ENCODE measurements at places on chromosomes 4 and X.

GRCh38 chr4:8507624-8508023 is 67.0 kb downstream of the TRMT44 start:
- DNase-seq = no peak

DNA sequence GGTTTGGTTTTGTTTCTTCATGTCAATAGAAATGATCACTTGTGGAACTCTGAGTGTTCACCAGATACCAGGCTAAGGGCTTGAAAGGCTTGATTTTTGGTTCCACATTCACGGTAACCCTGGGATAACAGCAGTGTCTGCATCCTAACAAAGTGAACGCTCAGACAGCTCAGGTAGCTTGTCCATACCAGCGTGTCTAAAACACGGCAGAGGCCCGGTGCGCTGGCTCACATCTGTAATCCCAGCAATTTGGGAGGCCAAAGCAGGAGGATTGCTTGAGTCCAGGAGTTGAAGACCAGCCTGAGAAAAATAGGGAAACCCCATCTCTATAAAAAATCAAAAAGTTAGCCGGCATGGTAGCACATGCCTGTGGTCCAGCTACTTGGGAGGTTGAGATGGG is 49.0 kb downstream of the HTRA3 start:
- no peak for DNase-seq

GRCh38 chr4:6728320-6729029 is 12.5 kb downstream of the BLOC1S4 start:
- DNase-seq = no peak

DNA sequence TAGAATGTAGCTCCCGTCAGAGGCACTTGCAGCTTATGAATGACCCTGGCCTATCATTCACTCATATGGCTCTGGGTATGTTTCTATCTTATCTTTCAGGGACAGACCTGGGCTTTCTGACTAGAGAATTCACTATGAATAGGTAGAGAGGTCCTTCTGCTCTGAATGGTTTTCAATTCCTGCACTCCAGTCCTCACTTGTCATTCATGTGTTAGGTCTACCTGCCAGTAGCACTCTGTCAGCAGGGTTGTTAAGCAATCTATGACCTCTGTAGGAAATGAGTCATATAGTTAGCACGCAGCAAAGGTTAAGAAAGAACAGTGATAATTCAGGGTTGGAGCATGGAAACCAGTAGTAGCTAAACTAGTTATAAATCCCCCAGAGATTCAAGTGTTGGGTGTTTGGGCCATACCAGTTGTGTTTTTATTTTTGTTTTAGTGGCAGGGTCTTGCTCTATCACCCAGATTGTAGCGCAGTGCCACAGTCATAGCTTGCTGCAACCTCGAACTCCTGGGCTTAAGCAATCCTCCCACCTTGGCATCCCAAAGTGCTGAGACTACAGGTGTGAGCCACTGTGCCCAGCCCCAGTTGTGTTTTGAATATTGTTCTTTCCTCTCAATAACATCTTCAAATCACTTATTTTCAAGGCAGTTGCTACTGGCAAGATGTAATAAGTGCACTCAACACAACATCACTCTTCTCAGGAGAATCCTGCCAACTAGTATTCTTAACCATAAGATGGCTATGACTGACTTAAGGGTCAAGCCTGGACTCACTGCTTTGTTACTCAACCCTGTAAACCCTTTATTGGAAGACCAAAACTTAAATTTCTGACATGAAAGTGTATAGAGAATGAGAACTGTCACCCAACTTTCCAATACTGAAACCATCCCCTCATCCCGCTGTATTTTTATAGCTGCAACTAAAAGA is 25.1 kb downstream of the ARL13A start:
- DNase-seq = peak; percentile 8

GRCh38 chr4:55925241-55925640 is 23.5 kb upstream of the CEP135 start:
- no peak for DNase-seq

DNA sequence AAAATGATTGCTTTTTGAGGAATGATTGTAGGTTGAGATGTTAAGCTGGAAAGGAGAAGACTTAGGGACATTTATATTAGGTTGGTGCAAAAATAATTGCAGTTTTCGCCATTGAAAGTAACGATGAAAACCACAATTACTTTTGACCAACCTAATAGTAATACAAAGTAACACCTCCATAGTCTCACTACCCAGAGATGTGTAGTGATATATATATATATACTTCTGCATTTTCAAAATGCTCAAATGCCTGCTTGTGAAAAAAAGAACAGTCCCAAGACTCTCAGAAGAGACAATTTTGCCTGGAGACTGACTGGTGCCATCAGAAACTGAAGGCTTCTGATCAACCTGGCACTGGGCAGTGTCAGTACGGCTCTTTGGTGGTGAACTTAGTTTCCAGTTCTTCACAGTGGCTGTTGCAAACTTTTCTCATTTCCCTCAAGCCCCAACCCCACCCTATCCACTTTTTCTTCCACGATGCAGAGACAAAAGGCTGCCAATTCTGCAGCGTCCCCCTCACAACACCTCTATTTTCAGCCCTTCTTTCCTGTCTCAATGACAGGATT is 35.1 kb upstream of the TAPT1 start:
- no peak for DNase-seq

DNA sequence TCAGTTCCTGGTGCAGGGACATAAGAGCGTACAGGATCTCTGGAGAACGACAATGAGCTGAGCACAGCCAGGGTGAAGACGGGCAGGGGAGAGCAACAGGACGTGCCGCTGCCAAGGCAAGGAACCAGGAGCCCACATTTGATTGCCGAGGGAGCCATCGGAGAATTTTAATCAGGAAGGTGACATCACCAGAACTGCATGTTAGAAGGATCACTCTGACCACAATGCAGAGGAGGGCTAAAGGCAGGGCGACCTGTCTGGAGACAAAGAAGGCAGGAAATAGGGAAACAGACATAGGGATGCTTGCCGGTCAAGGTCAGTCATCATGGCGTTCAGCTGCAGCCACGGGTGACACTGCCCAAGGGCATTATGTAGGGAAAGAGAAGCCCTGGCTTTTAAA is 81.4 kb downstream of the RBM47 start:
- no peak for DNase-seq

DNA sequence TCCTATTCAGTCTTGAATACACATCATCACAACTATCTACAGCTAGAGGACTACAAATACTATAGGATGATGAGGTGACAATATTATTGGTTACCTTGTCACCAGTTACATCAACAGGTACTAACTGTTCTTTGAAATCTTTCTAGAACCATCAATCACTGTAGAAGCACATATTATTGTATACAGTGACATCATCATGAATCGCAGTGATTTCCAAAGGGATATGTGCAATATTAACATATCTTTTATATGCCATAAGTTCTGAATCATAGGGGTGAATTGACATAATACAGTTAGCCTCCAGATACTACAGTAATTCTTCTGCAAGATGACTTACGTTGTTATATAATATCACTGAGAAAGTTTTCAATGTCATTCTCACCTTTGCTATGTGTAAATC is 105.2 kb upstream of the HPGD start:
- DNase-seq = no peak

DNA sequence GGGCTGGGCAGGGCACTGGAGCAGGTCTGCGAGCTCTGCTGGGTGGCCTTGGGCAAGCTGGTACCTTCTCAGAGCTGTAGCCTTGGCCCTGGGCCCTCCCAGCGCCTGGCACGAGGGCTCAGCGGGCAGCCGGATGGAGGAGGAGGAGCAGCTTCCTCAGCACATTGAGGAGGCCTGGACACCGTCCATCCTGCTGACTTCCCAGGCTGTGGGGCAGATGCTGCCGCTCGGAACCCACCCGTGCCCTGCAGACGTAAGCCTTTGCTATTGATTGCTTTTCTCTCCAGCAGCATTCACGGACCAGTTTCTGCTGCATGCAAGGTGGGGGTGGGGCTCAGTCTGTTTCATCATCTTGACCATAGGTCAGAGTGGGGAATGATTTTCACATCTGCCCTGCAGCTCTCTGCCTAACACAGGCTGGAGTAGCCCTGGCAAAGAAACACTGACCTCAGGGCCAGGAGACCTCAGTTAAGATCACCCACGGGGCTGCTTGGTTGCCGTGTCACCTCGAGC is 80.7 kb upstream of the PSAPL1 start:
- no peak for DNase-seq

DNA sequence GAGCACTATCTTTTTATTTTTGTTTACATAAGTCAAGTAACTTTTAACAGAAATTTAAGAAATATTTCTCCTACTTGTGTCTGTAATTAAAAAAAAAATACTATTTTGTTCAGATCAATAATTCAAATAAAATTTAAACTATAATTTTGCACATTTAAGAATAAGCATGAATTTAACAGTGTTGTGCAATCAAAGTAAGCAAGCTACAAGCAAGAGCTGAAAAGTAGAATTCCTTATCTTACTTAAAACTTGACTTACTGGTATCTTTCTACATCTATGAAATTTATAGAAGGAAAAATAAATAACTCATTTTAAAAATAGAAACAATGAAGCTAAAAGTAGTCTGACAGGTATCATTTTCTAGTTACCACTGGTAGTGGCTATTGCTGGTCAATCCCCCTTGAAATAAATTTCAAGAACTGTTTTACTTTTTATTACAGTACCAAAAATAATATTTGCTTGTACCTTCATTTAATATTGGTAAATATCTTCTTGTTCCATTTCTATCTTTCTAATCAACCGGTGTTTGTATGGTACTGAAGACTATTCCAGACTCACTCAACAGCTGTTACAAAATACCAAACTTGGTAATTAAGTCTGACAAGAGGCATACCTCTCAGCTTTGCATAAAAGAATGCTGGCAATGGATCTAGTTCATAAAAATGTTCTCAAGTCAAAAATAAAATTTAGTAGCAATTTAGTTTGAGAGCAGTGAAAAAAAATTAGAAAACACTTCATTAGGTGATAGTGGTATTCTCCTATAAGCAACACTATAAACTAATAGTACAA is 62.2 kb downstream of the NOCT start:
- DNase-seq = no peak

- no peak for DNase-seq
Measured at GRCh38 chr4:38659346-38659745, 4.7 kb upstream of the KLF3 start.

DNA sequence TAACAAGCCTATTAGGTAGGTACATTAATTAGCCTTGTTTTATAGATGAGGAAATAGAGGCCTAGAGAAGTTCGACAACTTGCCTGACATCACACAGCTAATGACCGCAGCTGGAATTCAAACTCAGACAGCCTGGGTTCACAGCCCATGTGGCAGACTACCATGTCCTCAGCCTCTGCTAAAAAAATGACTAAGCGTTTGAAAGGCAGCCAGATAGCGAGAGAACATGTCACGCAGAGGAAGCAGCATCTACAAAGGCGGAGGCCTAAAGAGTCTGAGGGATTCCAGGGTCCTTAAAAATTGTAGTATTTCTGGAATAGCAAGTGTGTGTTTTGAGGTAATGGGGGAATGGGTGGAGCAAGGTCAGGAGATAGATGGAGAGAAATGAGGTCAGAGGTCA is 33.2 kb upstream of the BMP15 start:
- no peak for DNase-seq

DNA sequence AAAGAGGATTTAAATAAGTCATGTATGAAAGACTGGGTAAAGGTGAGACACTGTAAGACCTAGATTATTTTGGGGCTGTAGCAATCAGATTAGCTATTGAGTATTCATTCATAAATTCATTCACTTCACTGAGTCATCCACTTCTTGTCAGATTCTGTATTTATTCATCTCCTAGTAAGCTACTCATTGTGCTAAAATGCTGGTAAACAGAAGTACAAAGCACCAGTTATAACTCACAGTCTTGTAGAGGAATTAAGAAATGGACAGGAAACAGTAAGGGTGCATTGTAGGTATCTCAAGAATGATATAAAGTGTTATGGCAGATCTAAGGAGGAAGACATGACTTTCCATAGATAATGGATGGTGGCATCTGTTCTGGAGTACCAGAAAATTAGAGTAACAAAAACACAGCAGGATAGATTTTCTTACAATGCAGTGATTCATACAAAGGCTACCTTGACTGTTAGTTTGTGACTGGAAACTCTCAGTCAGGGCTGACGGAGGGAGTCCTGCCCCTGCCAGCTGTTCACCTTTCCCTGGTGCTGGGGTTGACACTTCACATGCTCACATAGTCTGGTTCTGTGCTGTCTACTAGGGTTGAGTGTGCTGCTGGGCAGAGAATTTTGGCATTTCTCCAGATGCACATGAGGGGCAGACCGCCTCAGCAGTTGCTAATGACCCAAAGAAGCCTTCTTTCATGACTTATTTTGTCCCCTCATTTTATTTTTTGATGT is 26.5 kb upstream of the HAND2 start:
- no peak for DNase-seq

DNA sequence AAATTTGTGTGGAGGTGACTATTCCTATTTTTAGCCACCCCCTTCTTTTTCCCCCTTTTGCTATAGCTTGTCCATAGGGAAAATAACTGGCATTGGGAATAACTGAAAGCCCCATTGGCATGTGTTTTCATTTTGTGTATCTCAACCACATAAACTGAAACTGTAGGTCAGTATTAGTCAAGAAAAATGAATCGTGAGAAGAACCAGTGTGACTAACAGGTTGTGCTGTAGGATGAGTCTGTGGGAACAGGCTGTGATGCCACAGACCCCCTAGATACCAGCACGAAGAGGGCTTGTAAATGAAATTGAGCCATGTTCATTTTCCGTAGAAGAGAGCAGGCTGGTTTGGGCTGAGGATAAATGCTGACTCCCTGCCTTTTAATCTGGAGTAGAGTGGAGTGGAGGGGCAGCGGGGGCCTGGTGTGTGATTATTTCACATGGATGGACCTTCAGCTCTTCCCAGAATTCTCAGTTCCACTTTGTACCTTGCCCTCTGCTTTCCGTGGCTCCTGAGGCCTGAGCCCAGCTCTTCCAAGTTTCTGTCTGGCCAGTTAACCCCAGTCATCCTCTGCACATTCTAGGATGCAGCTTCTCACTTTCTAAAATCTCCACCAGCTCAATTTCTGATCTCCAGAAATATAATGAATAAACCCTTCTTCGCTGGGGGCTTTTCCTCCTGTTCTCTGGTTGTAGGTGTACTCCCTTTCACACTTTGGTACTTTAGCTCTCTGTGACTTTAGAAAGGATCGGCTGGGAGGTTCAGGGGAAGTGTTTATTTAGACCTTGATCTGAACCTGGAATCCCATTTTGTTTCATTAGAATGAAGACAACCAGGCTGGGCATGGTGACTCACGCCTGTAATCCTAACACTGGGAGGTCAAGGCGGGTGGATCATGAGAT is 37.3 kb downstream of the DCUN1D4 start:
- no peak for DNase-seq

DNA sequence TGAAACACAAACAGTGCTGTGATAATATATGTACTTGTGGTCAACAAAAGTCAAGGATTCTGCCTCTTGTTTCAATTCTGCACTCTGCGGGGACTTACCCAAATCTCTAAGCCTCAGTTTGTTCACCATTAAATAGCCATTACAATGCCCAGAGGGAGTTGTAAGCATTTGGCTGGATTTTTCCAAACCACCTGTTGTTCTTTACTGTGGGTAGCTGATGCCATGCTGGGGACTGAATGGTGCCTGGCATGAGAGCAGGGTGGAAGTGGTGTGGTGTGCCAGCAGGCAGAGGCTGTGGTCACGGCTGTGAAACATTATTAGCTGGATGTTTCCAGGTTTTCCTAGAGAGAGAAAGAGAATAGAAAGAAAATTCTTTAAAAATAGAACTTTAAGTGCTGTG is 60.7 kb upstream of the PAK3 start:
- no peak for DNase-seq

GRCh38 chr4:94068753-94069719 is 138.6 kb upstream of the SMARCAD1 start:
- no peak for DNase-seq

GRCh38 chrX:39616098-39616729 is 481.5 kb downstream of the BCOR start:
- DNase-seq = no peak

Data from AG08396 (cell line).